Panc1 (cell line): ENCODE measurements at places on chromosomes 1 and 21. TPM values are rescaled to one million over a fixed set of nuclear protein-coding genes. Genes with fewer than 3 reads are reported as not detected.

- H3K36me3 ChIP-seq: no peaks in the 10 kb centered on the region
- no peak for DNase-seq
- H3K4me1 ChIP-seq: no peaks in the 10 kb centered on the region
- H3K4me3 ChIP-seq: no peak overlapping the region
- no peaks in the 10 kb centered on the region for H3K27me3 ChIP-seq
- H3K27ac ChIP-seq: no peak overlapping the region
Observed at GRCh38 chr1:199724049-199724448, 303.5 kb upstream of the NR5A2 start.

DNA sequence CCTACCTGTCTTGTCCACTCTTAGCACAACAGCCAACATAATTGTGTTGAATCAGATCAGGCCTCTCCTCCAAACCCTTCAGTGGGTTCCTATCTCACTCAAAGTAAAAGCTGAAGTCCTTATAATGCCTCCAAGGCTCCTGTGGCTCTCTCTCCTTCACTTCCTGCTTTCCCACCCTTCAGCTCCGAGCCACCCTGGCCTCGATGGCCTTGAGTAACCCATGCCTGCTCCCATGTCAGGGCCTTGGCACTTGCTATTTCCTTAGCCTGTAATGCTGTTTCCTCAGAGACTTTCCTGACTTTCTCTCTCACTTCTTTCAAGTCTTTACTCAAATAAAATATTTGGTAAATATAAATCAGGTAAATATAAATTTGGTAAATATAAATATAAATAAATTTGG lies 8.1 kb upstream of the PLEKHM2 start:
- DNase-seq: no peak
- H3K4me1 ChIP-seq: no peaks in the 10 kb centered on the region
- H3K27ac ChIP-seq: no peak overlapping the region
- H3K27me3 ChIP-seq: no peaks in the 10 kb centered on the region
- no peak overlapping the region for H3K4me3 ChIP-seq
- H3K36me3 ChIP-seq: no peaks in the 10 kb centered on the region

SAMD13 gene
- total RNA-seq: 2.2 TPM

DNA sequence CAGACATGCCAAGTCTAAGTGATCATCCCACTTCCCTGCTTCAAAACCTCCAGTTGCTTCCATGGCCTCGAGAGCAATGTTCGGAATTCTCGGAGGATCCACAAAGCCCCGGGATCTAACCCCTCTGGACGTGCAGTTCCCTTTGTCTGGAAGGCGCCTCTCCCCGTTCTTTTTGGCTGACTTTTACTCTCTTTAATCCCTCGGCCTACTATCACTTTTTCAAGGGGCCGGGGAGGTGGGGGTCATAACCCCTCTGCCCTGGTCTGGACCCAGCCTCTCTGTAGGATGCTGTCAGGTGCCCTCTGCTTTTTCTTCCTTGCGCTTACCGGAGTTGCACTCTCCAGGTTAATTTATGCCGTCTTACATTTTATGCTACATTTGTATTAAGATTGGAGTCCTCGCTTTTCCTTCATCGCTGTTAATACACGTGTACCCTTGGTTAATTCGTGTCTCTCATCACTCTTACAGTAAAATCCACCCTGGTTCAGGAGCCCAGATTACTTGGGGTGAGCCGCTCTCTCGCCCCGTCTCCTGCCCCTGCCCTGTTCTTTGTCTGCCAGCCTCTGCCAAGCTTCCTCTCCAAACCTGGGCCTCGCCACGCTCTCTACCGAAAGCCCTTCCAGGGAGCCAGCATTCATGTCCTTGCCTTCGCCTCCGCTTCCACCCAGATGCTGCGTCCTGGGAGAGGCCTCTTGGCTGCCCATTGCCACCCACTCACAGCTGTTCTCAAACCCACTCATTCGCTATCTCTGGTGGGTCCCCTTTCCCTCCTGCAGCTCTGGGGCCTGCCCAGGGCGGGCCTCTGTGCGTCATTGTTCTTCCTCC lies 448.6 kb downstream of the CAMTA1 start:
- no peak overlapping the region for H3K27ac ChIP-seq
- no peak overlapping the region for H3K4me3 ChIP-seq
- H3K4me1 ChIP-seq: no peaks in the 10 kb centered on the region

GRCh38 chr1:22745669-22746585 lies 35.3 kb downstream of the EPHB2 start:
- H3K4me3 ChIP-seq: no peak overlapping the region
- peak overlapping the region; percentile 1; the same call in 1 of the 2 replicates for H3K27ac ChIP-seq
- peaks cover 40% of the 10 kb centered on the region for H3K4me1 ChIP-seq
- no peaks in the 10 kb centered on the region for H3K27me3 ChIP-seq
- no peaks in the 10 kb centered on the region for H3K36me3 ChIP-seq

DNA sequence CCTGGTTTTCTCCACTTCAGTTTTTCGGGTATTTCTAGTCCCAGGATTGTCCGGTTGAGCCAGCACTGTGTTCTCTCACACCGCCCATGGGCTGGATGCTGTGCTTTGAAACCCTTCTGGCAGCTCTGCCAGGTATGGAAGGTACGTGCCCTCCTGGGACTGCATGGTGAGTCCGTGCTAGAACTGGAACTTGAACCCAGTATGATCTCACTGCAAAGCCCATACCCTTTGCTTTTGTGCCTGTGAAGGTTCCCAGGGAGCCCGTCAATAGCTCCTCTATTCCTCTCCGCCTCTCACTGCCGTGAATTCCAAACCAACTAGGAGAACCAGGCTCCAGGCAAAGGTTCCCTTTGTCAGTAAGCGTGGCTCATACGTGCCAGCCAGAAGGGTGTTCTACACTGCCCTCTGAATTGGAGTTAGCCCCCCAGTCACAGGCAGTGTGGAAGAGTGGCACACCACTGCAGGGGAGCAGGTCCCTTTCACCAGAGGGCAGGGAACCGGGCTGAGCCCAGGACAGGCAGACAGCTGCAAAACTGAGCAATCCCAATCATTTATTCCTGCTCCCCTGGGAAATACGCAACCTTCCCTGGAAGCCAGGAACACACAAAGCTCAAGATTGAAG lies 310.2 kb downstream of the CAMTA1 start:
- DNase-seq: no peak
- H3K4me3 ChIP-seq: no peak overlapping the region

DNA sequence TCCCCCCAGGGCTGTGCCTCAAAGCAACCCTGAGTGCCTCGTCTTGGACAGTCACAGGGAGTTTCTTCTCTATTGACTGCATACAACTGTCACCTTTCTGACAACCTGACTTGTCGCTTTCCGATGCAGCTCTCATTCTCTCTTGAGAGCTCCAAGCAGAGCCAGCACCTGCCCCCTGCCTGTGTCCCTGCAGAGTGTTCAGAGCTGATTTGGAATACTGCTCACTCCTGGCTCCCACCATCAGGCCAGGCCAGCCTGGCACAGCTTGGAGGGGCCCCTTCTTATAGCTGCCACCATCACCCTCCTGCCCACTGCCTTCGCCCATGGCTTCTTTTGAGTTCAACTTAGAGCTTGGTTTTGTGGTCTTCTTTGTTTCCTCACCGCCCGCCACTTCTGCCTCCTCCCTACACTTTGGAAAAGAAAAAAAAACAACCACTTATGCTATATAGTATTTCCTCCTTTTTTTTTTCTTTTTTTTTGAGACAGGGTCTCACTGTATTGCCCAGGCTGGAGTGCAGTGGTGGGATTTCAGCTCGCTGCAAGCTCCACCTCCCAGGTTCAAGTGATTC lies 12.3 kb downstream of the NCF2 start:
- no peak overlapping the region for H3K4me3 ChIP-seq
- no peaks in the 10 kb centered on the region for H3K27me3 ChIP-seq
- H3K27ac ChIP-seq: no peak overlapping the region
- DNase-seq: no peak

- H3K4me1 ChIP-seq: no peaks in the 10 kb centered on the region
- H3K27ac ChIP-seq: no peak overlapping the region
- H3K4me3 ChIP-seq: no peak overlapping the region
- no peaks in the 10 kb centered on the region for H3K36me3 ChIP-seq
Observed at GRCh38 chr1:228884196-228884595, 148.9 kb downstream of the RHOU start.
